ENCODE measurements at places on chromosomes 5 and 9.

GRCh38 chr5:57246426-57246825 is 72.6 kb downstream of the GPBP1 start:
- no peak for DNase-seq

GRCh38 chr5:117788596-117788995 is 1199.8 kb downstream of the DTWD2 start:
- DNase-seq: no peak

DNA sequence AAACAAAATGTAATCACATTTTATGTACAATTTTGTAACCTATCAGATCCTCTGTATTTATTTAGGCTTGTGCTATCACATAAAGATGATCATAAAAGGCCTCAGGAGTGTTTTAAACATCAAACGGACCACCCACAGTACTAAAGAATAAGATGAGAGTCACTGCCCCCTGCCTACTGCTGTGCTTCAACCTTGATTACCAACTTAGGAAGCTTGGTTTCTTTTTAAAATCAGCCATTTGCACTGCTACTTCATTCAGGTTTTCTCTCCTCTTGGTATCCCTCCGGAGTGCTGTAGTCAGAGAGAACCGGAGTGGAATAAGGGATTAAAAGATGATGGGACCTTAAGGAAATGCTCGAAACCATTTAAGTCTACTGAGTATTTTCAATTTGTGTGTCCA is 6.9 kb downstream of the C7 start:
- DNase-seq: no peak

- DNase-seq: no peak
These were observed 118.6 kb downstream of the ZSWIM6 start for GRCh38 chr5:61450493-61451279.

- no peak for DNase-seq
These were observed 5.4 kb downstream of the DMAC1 start for GRCh38 chr9:7794196-7794595.

DNA sequence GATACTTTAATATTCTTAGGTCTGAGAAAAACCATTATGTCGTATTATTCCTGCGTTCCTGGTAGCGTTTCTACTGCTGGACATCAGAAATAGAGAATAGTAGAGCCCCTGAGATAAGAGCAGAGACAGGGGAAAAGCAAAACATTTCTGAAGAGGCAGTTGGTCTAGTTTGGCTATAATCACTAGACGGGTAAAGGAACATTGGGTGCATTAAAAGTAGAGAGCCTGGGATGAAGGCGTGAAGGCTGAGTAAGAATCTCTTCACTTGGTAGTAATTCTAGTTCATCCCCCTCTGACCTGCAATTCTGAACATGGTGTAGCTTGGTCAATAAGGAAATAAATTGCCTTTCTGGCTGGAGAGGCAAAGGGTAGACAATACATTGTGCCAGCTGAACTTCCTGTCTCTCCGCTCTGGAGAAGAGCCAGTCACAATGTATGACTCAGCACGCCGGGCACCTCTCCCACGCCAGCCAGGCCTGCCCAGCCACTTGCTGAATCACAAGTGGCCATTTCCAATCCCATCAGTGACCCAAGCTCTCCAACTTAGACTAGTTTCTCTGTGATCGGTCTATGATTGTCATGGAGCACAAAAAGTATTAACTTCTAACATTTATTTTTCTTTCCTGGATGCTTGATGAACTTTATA is 75.4 kb downstream of the STK32A start:
- DNase-seq: peak; percentile 14

DNA sequence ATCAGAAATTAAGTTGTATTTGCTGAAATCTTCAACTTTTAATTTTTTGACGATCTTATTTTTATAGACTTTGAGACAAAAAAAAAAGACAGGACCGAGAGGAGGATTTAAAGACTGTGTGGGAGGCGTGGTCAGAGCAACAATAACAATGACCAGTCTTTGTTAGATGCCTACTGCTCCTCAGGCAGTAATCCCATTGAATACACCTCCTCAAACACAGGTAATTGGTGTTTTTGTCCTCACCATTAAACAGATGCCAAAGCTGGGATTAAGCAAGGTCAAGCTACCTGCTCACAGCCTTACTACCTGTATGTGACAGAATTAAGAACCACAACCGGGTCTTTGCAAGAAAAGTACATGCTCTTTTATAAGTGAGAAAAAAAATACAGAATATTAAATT is 233.3 kb upstream of the GRAMD2B start:
- DNase-seq: peak; percentile 60

DNA sequence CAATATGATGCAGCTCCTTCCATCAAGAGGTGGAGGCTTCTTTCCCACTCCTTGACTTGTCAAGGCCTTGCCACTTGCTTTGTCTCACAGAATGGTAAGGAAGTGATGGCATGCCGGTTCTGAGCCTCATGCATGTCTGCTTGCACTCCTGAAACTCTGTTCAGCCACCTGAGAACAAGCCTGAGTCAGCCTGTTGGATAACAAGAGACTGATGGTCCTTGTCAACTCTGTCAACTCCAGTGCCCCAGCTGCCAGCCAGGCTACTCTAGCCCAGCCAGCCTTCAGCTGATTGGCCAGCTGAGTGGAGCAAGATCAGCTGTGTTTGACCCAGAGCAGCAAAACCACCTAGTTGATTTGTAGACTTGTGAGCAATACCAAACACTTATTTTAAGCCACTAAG is 4.4 kb upstream of the TENT4A start:
- no peak for DNase-seq

Measured in ELF-1 (cell line).